WERI-Rb-1 (cell line): ENCODE measurements at places on chromosomes 12 and 14.

DNA sequence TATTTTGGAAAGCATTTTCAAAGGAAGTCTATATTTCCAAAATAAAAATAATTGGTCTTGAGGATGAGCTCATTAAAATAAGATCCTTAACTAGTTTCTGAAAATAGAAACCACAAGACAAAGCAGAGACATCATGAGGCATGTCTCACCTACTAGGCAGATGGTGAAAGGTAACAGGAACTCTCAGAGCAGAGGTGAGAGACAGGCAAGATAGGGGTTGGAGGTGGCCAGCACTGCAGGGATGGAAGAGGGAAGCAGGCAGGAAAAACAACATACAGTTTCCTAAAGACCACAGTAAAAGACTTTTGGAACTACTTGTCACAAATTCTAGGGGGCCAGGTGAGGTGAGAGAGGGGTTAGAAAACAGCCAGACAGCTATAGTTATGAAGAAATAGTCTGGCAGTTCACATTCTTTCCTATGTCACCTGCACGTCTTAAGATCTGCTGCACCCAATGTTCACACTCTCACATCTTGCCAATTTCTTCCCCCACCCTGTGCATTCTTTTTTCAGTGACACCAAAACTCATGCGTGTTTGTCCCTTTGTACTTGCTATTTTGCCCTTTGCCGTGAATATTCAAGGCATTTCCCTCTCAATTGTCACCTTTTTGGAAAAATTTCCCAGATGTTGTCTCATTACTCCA, 341.7 kb upstream of the KITLG start:
- DNase-seq, result no peak

- DNase-seq, result no peak
Measured at GRCh38 chr14:105256292-105256960, 8.1 kb downstream of the BTBD6 start.

GRCh38 chr12:124347805-124348658, 53.1 kb downstream of the RFLNA start:
- no peak for DNase-seq

GRCh38 chr12:20220339-20220738, 148.0 kb upstream of the PDE3A start:
- peak; percentile 42 for DNase-seq

GRCh38 chr12:20350495-20350894, 17.8 kb upstream of the PDE3A start:
- DNase-seq, result no peak

DNA sequence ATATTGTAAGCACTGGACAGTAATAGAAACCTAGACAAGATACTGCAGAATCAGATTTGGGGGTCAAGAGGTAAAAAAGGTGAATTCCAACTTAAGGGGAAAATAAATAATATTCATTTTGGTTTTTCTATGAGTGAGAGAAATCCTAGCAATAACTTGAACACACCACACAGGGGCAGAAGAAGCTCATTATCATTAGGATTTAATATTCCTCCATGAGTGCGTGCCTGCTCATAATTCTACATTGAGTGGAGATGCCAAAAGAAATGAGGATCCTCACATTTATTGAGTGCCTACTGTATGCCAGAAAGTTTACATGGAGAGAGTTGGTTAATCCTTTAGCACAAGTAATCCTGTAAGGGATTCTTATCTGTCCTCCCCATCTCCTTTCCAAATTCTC, 40.5 kb upstream of the C14orf132 start:
- DNase-seq, result no peak

DNA sequence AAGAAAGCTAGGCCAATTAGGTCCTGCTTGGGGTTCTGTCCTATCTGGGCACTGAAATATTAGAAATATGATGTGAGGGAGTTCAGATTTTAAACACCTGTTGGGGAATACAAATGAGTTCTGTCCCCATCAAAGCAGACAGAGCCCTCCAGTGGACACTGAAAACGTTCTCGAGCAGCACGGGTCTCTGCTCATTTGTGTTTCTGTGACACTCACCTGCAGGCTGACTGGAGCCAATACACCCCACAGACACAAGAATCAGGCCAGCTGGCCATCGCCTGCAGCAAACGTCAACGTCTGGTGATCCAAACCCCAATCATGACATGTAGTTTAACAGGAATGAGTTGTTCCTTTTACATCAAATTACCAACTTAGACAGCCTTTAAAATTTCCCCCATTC, 493.4 kb upstream of the TMEM132C start:
- peak; percentile 68 for DNase-seq

GRCh38 chr14:97655169-97655948, 858.2 kb downstream of the VRK1 start:
- no peak for DNase-seq

- DNase-seq, result no peak
Measured at GRCh38 chr12:75658286-75658685, 146.9 kb upstream of the KRR1 start.

DNA sequence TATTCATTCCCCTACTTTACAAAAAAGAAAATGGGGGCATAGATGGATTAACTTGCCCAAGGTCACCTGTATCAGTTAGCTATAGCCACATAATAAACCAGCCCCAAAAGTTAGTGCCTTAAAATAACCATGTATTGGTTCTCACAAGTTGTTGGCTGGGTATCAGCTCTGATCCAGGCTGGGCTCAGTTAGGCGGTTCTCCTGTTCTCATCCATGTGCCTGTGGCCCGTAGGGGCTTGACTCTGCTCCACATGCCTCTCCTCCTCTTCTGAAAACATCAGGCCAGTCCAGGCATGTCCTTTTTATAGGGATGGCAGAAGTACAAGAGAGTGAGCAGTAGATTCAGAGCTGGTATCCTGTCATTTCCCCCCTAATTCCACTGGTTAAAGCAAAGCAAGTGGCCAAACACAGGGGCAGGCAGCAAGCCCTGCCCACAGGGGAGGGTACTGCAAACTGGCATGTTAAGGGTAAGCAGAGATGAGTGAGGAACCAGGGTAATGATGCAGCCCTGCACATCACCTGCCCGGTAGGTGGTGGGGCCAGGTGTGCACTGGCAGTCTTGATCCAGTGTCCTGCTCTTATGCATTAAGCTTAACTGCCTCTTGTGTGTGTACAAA, 47.9 kb upstream of the TUNAR start:
- no peak for DNase-seq

GRCh38 chr14:66482873-66483272, 3.3 kb upstream of the CCDC196 start:
- no peak for DNase-seq

- DNase-seq, result peak; percentile 30
Measured at GRCh38 chr14:85529803-85530574, at the start of gene FLRT2. TSS of gene FLRT2 (plus strand) at chr14:85530144. CDS start at chr14:85621515, 91,371 bp downstream.

DNA sequence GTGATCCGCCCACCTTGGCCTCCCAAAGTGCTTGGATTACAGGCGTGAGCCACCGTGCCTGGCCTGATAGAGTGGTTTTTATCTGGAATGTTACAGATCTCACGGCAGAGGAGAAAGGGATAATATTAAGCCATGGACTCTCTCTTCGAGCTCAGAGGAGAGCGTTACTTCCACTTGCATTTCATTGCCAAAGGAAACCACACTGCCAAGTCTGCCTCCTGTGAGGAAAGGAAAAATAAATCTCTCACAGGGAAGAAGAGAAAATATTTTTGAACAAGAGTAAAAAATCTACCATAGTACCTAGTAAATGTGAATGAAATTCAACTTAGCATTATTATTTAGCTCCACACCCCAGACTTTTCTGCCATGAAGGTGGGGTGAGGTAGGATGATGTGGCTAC, 319.2 kb upstream of the PRICKLE1 start:
- DNase-seq, result no peak

DNA sequence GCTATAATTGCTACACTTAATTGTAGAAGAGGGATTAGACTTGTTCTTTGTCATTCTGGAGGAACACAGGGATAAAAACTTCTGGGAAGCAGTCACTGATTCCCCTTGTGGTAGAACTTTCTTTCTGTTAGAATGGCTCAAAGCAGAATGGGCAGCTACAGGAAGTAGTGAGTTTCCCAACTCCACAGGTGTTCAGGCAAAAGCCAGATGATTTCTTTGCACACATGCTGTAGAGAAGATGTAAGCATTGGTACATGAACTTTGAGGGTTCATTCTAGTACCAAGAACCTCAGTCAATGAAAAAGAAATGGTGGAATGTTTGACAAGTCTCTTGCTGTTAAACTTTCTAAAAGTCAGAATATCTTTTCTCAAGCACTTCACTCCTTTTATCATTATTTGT, 4.3 kb downstream of the NDUFA9 start:
- DNase-seq, result no peak

- no peak for DNase-seq
Measured at GRCh38 chr12:104494137-104494792, 37.5 kb downstream of the CHST11 start.

- no peak for DNase-seq
Measured at GRCh38 chr12:116861320-116861719, 19.9 kb downstream of the HRK start.

DNA sequence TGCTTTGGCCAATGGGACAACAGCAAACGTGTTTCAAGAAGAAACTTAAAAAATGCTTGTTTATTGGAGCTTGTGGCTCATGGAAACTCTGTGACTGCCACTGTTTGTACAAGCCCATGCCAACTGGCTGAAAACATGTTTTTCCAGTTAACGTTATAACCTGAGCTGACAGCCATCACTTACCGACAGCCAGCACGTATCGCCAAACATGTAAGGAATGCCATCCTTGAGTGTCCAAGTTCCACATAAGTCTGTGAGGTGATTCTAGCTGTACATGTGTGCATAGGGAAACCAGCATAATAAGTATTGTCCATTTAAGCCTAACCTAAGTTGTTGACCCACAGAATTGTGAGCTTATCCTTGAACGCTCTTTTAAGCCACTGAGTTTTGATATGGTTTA, 596.9 kb downstream of the TRHDE start:
- no peak for DNase-seq

- no peak for DNase-seq
Measured at GRCh38 chr12:100955139-100955538, 160.6 kb downstream of the ANO4 start.

DNA sequence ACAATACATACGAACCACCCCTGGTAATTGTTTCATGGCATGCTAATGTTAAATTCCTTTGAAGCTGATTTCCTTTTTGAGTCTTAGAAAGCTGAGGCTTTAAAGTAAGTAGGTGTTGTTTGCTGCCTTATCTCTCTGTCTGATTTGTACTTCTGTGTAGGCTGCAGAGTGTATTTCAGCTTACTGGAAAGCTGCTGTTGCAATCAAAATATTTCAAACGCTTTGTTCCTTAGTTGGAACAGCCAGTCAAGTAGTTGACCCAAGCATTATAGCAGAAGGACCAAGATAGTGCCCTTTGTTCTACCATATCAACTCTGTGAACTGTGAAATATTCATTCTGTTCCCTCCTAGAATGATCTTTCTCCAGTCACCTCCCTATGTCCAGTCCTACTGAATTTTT, 3.1 kb downstream of the PKP2 start:
- DNase-seq, result no peak

DNA sequence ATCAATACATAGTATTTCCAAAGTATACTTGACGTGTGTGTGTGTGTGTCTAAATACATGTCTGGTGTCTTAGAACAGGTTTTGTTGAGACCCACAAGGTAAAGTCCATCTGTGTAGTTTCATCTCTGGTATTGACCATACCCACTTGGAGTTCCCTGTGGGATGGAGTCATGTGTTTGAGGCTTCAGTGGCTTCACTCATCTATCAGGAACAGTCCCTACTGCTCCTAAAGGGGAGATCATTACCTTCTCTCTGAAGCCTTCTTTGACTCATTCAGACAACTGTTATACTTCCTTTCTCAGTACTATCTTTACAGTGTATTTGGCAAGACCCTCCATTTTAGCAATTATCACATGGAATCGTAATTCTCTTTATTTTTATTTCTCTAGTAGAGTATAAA, 14.2 kb downstream of the RAB21 start:
- DNase-seq, result no peak

- DNase-seq, result no peak
Measured at GRCh38 chr12:26940516-26941214, 2.4 kb downstream of the FGFR1OP2 start.
